ENCODE measurements at places on chromosomes 3 and 15.

- no peak for DNase-seq
These were observed 297.3 kb downstream of the DOCK3 start for GRCh38 chr3:50972029-50972428.

DNA sequence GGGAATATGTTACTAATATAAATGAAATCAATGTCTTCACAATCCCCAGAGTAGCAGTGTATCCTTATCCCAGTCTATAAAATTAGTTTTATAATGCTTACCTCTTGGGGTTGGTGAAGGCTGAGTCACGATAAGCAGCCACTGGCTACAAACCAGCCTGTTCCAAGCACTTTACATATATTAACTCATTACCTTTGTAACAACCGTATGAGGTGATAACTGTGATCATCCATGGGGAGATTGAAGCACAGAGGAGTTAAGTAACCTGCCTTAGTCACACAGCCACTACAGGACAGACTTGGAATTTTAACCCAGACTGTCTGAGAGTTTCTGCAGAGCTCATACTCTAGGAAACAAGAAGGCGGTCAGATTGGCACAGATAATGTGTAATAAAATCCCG, 43.3 kb upstream of the MITF start:
- no peak for DNase-seq

- DNase-seq = no peak
These were observed 22.2 kb upstream of the MAGEF1 start for GRCh38 chr3:184733971-184734608.

DNA sequence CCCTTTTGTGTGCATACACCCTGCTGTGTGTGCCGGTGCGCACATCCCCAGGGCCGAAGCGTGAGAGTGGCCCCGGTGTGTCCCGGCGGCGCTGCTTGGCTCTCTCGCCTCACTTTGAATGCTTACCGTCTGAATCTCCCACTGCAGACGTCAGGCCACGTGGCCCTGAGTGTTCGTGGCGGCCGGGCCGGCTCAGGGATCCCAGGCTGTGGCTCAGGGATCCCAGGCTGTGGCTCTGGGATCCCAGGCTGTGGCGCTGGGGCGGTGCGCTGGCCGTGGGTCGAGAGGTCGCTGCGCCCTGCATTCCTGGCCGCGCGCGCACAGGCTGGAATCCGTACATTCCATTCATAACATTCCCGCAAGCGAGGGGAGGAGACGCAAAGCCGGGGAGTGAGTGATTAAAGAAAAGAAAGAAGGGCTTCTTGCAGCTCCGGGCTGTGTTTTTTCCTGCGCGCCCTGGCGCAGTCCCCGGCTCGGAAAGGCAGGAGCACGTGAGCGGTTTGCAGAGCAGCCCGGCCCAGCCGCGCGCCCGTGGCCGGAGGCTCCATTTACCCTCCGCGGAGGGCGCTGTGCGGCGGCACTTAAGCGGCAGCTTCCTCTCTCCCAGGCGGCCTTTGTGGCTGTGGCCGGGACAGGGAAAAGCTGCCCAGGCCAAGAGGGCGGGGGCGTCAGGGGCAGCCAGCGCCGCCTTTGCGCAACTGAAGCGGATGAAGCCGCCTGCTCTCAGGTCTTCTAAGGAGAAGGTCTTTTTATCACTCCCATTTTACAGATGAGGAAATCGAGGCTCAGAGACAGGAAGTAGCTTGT, 87.0 kb upstream of the ALDH1L1 start:
- no peak for DNase-seq

- DNase-seq = no peak
These were observed 188.4 kb upstream of the ICE2 start for GRCh38 chr15:60667190-60667868.
